ENCODE measurements at places on chromosomes 7 and 10. TPM values are rescaled to one million over a fixed set of nuclear protein-coding genes. Genes with fewer than 3 reads are reported as not detected.
A peak's percentile ranks its signal among the peaks of the same experiment; 100 is the strongest.

DNA sequence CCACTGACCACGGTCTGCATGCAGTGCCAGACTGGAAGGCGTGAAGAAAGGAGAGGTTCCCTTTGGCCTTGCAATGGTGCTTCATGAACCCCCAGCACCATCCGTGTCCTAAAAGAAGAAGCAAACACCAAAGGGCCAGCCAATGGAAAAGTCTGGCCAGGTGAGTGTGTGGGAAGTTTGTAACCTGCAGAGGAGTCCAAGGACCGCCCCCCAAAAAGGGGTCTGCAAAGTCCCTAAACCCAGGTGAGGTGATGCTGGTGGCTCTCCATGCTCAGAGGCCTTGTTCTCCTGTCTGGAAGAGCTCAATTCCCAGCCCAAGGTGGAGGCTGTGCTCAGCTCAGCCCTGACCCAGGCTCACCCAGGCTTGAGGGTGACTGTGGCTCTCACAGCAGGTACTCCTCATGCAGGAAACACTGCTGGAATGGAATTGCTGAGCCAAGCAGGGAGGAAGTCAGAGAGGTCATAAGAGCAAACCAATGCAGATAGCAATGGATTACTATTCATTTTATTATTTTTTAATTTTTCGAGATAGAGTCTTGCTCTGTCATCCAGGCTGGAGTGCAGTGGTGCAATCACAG lies 52.4 kb upstream of the NANOS1 start:
- no peak for DNase-seq

GRCh38 chr10:107425931-107426553 lies 261.5 kb upstream of the SORCS1 start:
- no peak for DNase-seq

DNA sequence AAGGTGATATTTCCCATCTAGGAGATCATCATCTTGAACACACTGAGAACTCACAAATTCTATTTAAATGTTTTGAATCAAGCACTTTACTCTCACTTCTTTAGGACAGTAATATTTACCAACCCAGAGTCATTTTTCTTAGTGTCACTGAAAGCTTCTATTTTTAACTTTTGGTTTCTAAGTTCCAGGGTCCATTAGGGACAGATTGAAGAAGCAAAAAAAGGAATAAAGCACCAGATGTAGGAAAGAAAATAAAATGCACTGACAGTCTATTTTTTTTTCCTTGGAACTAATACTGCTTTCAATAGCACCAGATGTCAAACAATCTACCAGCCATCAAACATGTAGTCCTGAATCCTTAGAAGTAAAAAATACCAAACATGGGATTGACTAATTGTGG lies 526.7 kb upstream of the LRRN3 start:
- DNase-seq, result no peak

DNA sequence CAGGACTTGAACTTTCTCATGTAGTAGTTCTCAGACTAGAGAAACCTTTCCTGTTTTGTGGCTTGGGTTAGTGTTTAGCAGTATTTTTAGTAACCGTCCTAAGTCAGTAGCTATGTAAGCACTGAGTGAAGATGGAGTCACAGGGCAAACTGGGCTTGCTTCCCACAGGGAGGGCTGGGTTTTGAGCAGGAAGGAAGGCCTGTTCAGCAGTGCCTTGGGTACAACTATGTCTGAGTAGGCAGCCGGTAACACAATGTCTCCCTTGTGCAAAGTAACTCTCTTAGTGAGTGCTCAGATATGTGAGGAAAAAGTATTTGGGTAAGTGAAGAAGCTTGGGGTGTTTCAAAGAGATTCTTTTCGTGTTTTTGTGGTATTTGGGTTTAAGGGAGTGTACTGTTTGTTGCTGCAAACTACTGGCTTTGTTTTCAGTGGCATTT lies 96.4 kb downstream of the CCSER2 start:
- DNase-seq, result peak; percentile 54

- DNase-seq, result no peak
Observed at GRCh38 chr7:92769844-92770243, 66.5 kb downstream of the CDK6 start.

DNA sequence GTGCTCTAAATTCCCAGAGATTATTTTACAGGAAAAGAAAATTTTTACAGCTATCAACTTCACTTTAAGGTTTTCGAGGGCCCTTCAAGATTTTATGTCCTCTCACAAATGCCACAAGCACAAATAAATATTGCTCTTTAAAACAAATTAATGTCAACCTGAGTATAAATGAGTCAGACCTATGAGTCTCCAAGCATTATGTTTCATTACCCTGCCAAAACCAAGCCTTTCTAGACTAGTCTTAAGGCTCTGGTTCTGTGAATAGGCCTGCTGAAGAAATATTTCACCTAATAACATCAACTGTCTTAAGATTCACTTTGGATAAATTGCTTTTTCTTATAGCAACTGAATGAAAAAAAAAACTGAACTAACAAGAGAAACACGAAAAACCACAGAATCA lies 153.0 kb downstream of the PDE1C start:
- DNase-seq, result no peak

DNA sequence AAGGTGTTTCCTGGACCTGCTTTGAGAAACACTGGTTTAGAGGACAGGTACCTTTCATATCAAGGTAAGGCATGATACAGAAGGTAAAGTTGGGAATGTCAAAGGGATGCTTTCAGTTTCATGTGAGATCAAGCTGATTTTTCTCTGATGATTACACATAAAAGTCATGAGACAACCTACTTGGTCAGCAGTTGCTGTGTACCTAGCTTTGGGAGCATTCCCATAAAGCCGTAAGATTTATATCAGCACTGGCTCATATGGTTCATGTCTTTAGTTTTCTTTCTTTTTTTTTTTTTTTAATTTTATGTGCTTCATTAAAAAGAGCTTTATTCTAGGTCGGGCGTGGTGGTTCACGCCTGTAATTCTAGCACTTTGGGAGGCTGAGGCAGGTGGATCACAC lies 265.3 kb upstream of the LRGUK start:
- no peak for DNase-seq

- DNase-seq, result no peak
Observed at GRCh38 chr7:6198689-6199595, 73.5 kb downstream of the CYTH3 start.

- DNase-seq, result no peak
Observed at GRCh38 chr10:79418886-79419595, 26.4 kb downstream of the ZCCHC24 start.

DNA sequence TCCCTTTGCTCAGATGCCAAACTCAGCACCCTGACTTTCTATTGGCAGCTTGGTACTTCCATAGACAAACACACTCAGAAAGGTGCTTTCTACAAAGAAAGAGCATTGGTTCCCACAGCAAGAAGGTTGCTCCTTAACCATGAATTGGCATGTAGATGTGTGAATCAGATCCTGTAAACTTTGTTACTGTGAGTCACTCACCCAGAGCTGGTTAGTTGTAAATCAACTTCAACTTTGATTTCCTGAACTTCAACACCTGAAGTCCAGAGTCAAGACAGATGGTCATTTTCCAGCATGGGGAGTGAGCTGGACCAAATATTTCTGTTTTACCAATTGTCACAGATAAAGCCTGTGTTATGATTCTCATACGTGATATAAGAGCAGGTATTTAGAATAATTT lies 797.2 kb downstream of the TNS3 start:
- no peak for DNase-seq

GRCh38 chr10:84194424-84195043 lies at the start of gene CDHR1:
Gene CDHR1 (plus strand): TSS chr10:84194537. CDS start chr10:84194761, 224 bp downstream.
- DNase-seq, result no peak

DNA sequence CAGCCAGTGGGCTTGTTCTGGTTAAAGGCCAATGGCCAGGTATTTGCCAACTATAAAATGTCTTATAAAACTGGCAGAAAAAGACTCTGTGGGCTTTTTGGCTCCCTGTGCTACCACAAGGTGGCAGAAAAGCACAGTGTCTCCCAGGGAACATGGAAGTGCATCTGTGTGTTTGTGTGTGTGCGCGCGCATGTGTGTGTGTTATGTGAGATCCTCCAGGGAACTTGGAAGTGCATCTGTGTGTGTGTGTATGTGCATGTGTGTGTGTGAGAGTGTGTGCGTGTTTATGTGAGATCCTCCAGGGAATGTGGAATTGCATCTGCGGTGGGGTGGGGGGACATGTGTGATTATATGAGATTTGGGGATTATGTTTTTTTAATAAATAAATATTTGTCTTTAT lies 30.2 kb upstream of the ABI1 start:
- peak; percentile 72 for DNase-seq

DNA sequence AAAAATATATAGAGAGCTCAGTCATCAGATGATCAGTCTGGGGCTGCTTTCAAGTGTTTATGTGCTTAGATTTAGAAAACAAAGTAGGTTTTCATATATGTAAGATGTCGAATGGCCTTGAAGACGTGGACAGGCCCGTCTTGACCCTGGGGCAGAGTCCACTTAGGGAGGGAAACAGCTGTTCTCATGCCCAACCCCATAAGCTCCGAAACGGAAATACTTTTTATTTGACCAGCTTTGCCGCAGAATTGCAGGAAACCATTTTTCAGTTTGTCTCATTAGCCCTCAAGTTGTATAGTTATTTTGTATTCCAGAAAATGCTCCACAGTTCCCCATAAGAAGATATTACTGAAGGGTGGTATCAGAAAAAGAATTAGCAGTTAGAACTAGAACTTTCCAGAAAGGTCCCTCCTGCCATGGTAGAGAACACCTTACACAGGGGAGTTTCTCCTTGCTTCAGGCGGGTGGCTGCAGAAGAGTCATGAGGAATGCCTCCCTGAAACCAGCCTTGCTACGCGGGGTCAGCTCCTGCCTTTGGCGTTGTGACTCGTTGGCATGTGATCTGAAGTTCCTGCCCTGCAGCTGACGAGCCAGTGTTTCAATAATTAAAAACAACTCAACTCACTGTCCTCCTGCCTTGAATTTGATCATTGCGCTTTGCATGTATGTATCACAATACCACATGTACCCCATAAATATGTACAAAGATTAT lies 192.7 kb downstream of the CELF2 start:
- no peak for DNase-seq

DNA sequence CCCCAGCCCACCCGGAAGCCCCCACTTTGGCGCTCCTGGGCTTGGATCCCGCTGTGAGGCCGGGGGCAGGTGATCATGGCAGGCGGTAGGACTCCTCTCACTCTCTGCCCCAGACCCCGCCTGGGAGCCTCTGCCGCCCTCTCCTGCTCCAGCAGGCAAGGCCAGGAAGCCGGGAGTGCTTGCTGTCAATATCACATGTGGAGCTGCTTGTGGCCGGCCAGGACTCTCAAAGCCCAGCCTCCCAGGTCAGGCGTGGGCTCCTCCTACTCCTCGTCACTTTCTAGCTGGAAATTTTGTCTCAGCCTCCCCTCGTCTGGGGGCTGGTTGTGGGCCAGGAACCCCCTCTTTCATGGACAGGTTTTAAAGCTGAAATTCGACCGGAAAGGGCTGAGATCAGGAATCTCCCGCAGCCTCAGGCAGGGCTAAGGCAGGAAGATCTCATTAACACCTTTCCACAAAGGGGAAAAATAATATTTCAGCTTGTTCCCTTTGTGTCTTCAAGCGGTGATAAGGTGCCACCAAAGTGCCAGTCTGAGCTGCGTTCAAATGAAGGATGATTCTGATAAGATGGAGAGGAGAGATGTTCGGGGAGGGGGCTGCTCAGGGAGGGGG lies 273.6 kb upstream of the PODXL start:
- DNase-seq, result no peak

GRCh38 chr7:111190804-111191203 lies 99.9 kb downstream of the LRRN3 start:
- DNase-seq, result no peak

DNA sequence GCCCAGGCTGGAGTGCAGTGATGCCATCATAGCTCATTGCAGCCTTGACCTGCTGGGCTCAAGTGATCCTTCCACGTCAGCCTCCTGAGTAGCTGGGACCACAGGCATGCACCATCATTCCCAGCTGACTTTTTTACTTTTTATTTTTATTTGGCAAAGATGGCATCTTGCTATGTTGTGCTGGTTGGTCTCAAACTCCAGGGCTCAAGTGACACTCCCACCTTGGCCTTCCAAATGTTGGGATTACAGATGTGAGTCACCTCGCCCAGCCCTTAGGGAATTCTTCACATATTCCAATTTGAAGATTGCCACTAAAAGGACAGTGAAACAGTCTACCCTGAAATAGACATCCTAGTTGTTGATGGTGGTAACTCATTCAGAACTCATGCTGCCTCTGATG lies 27.7 kb downstream of the SUGCT start:
- DNase-seq, result no peak

DNA sequence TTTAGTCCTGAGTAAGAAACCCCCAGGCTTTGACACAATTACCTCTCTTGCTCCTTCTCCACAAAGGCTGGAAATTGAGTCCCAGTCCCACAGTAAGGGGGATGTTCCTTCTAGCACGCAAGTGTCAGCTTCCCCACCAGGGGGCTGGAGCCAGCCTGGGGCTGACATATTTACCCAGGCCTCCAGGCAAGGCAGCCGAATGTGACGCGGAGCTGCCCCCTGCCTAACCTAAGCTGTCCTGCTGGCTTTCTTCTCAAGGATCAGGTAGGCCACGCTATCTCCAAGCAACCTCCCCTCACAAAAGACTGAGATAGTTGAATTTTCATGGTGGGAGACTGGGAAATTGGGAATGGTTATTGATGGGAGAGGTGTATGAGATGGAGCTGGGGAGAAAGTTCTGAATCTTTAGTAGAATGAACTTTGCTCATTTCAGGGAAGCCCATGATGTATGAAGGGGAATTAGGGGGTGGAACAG lies 19.2 kb upstream of the BMPER start:
- peak; percentile 11 for DNase-seq

DNA sequence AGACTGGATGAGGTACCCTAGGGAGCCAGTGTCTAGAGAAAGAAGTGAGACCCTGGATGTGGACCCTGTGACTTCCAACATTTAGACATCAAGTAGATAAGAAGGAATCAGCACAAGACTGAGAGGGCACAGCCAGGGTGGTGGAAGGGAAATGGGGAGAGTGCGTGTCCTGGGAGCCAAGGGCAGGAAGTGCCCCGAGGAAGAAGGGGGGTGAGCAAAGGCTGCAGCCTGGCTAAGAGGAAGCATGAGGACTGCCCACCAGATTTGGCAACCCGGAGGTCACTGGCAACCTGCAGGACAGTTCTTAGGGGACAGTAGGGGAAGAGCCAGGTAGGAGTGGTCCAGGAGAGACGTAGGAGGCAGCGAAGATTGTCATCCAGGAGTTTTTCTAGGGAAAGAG lies 14.8 kb downstream of the COL13A1 start:
- DNase-seq, result no peak

DNA sequence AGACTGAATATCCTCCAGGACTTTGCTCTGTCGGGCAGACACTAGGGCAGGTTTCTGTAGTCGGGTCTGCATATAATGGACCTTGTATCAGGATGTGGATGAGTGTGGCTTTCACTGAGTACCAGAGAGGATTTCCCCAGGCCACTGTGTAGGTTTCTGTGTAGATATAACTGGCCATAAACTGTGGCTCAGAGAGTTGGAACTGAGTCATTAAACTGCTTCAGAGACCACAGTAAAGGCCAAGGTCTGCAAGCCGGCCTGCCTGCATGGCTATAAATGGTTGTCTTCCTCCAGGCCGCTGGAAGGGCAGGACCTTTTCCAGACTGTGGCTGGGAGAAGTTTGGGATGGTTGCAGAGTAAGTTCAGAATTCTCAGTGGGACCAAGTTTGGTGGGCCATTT lies 16.9 kb downstream of the ZNF92 start:
- no peak for DNase-seq

POLR2J2 gene
- polyA plus RNA-seq, result 2.7 TPM

ZDHHC6 gene
- 20.9 TPM for polyA plus RNA-seq

SCIN gene
- not detected for polyA plus RNA-seq

POU6F2 gene
- polyA plus RNA-seq, result not detected
